ENCODE measurements at places on chromosomes 13 and 19. TPM values are rescaled to one million over a fixed set of nuclear protein-coding genes. Genes with fewer than 3 reads are reported as not detected.

Gene PSG11
- total RNA-seq: not detected

Gene SUGT1
- total RNA-seq: 45.7 TPM

Gene IGSF23
- not detected for total RNA-seq

Gene ZNF296
- total RNA-seq: 4.7 TPM

DNA sequence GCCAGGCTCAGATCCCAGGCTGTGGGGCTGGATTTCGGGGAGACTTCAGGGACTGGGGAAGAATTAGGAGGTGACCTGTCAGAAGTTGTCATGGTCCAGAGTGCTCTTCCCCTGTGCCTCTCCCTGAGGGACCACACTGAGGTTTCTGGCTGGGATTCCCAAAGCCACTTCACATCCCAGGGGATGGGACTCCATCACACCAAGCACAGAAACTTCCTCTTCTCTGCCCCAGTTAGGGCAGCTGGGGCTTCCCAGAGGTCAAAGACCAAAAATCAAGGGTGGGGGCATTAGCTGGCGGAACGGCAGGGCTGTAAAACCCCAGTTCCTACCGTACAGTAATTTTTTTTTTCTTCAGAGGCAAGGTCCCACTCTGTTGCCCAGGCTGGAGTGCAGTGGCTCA lies 7.4 kb downstream of the FCER2 start:
- DNase-seq: no peak
- no peak overlapping the region for H3K27ac ChIP-seq
- H3K27me3 ChIP-seq: no peaks in the 10 kb centered on the region
- H3K4me1 ChIP-seq: no peaks in the 10 kb centered on the region
- no peak overlapping the region for H3K4me3 ChIP-seq
- no peaks in the 10 kb centered on the region for H3K36me3 ChIP-seq

GRCh38 chr13:77574096-77574495 lies 38.6 kb downstream of the SCEL start:
- no peak overlapping the region for H3K27ac ChIP-seq
- H3K4me3 ChIP-seq: no peak overlapping the region
- no peaks in the 10 kb centered on the region for H3K36me3 ChIP-seq
- H3K27me3 ChIP-seq: no peaks in the 10 kb centered on the region
- H3K4me1 ChIP-seq: no peaks in the 10 kb centered on the region

DNA sequence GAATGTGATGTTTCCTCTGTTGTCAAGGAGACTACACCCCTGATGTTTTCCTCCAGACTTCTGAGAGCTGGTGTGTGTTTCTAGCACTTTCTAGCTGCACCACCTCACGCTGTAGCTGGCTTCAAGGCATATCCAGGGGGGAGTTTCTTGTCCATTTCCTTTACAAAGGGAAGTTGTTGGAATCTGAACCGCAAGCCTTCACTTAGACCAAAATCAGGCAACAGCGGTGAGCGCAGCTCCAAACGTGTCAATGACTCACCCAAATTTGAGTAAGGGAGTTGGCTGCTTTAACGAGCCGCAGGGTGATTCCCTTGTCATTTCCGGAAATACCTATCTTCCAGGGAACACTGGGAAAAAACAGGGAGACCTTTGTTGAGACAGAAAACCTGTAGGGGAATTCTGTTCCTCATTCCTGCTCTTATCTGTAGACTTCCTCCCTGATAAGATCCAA lies 2.5 kb downstream of the LDLR start:
- peaks cover 48% of the 10 kb centered on the region for H3K36me3 ChIP-seq
- H3K27ac ChIP-seq: peak overlapping the region; percentile 85
- peak overlapping the region; percentile 89 for H3K4me3 ChIP-seq
- DNase-seq: no peak
- H3K4me1 ChIP-seq: peaks cover 38% of the 10 kb centered on the region

- no peaks in the 10 kb centered on the region for H3K36me3 ChIP-seq
- H3K27me3 ChIP-seq: no peaks in the 10 kb centered on the region
- H3K4me1 ChIP-seq: peaks cover 6% of the 10 kb centered on the region
- peak; percentile 48 for DNase-seq
- H3K27ac ChIP-seq: no peak overlapping the region
- H3K4me3 ChIP-seq: no peak overlapping the region
Observed at GRCh38 chr19:49716154-49716553, 25.2 kb downstream of the CPT1C start.

DNA sequence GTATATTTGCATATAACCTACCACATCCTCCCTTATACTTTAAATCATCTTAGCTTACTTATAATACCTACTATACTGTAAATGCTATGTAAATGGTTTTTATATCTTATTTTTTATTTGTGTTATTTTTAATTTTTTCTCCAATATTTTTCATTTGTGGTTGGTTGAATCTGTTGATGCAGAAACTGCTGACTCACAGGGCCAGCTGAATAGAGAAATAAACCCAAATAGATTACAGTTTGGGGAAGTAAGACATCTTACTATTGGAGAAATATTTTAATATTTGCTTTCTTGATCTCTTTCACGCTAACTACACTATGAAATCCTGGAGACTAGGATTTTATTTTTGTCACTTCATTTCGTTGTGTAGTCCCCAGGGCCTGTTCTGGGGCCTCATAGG lies 7.1 kb downstream of the SMAD9 start:
- no peak overlapping the region for H3K4me3 ChIP-seq
- H3K27me3 ChIP-seq: no peaks in the 10 kb centered on the region
- no peaks in the 10 kb centered on the region for H3K36me3 ChIP-seq
- no peak for DNase-seq
- H3K4me1 ChIP-seq: peaks cover 17% of the 10 kb centered on the region
- H3K27ac ChIP-seq: no peak overlapping the region

GRCh38 chr13:98917116-98917515 lies 60.7 kb downstream of the DOCK9 start:
- H3K4me3 ChIP-seq: no peak overlapping the region
- H3K4me1 ChIP-seq: no peaks in the 10 kb centered on the region
- no peaks in the 10 kb centered on the region for H3K27me3 ChIP-seq
- peak; percentile 25 for DNase-seq

DNA sequence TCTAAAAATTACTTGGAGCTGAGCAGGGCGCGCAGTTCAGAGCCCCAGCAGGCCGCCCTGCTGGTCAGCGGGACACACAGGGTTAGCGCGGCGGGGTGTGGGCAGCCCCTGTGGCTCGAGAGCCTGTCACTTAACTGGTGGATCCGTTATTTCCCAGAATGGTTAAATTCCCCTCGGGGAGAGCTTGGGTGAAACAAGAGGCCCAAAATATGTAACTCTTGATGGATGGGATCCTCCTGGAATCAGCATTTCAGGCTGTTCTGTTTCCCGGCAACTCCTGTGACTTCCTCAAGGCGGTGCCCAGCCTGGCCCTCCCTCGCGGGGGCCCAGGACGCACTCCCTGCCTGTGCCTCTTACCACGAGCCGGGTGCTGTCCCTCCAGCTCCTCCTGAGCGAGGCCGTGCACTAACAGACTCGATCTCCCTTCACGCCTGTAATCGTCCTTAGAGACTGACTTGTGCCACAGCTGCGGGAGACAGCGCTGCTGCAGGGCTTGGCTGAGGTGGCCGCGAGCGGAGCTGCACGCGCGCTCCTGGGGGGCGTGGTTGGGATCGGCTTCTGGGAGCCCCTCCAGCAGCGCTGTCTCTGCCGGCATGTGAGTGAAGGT lies 9.7 kb downstream of the PTBP1 start:
- H3K4me3 ChIP-seq: no peak overlapping the region
- H3K4me1 ChIP-seq: no peaks in the 10 kb centered on the region
- no peaks in the 10 kb centered on the region for H3K27me3 ChIP-seq
- no peak overlapping the region for H3K27ac ChIP-seq

DNA sequence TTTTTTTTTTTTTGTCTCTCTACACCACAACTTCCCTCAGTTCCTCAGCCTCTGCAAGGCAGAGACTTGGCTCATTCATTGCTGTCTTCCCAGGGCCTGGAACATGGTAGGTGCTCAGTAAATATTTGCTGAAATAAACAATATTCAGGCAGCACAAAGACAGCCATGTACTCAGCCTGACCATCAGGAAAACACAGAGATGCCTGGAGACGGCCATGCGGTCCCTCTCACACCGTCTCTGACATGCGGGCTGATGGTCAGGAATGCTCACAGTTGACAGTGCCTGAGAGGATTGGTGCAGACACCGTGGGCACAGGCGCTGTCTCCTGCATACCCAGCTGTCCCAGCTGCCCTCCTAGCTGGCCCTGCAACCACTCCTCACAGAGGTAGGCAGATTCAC lies 924 bp downstream of the PRAM1 start:
- H3K27me3 ChIP-seq: no peaks in the 10 kb centered on the region
- H3K4me1 ChIP-seq: peaks cover 11% of the 10 kb centered on the region
- no peak for DNase-seq

DNA sequence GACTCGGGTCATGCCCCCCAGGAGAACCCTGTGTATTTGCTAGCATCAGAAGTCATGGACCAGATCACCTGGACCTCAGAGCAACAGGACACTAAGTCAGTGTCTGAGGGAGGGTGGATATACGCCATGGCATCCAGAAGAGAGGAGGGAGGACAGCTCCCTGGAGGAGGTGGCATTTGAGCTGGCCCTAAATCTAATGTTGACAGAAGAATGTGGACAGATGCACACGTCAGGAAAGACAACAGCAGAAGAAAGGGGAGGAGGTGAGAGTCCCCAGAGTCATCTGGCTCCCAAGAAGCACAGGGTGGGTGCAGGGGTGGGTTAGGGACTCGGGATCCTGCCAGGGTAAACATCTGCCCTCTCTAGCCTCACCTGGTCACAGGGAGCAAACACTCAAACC lies 24.5 kb upstream of the CCNE1 start:
- no peaks in the 10 kb centered on the region for H3K36me3 ChIP-seq
- H3K27me3 ChIP-seq: no peaks in the 10 kb centered on the region
- H3K27ac ChIP-seq: no peak overlapping the region
- DNase-seq: no peak

DNA sequence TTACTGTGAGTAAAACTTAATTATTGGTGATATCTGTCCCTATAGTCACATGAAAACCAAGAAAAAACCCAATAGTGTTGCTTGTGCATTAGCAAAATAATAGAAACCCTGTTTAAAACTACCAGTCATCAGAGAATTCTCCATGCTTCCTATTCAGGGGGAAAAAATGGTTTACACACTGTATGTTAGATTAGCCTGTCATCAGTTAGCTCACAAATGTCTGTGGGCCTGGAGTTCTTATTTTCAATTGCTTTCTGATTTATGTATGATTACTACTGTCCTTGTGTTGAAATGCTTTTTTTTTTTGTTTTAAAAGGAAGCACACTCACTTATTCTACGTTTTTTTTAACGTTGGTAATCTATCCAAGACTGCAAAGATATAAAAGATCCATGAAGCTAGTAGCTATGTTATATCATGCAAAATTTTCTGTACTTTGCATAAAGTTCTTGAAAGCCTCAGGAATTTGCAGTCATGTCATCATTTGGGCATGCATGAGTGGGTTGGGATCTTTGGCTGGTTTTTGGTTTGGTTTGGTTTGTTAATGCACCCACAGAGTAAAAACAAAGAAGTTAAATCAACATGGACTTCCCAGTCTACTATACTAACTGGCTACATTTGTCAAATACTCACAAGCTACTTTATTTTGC lies 25.9 kb downstream of the RXFP2 start:
- no peak for DNase-seq
- no peaks in the 10 kb centered on the region for H3K4me1 ChIP-seq
- H3K36me3 ChIP-seq: no peaks in the 10 kb centered on the region

GRCh38 chr13:100428986-100429385 lies 159.6 kb downstream of the GGACT start:
- DNase-seq: peak; percentile 25
- H3K4me1 ChIP-seq: no peaks in the 10 kb centered on the region
- no peaks in the 10 kb centered on the region for H3K27me3 ChIP-seq
- H3K36me3 ChIP-seq: no peaks in the 10 kb centered on the region
- H3K4me3 ChIP-seq: no peak overlapping the region
- H3K27ac ChIP-seq: no peak overlapping the region

DNA sequence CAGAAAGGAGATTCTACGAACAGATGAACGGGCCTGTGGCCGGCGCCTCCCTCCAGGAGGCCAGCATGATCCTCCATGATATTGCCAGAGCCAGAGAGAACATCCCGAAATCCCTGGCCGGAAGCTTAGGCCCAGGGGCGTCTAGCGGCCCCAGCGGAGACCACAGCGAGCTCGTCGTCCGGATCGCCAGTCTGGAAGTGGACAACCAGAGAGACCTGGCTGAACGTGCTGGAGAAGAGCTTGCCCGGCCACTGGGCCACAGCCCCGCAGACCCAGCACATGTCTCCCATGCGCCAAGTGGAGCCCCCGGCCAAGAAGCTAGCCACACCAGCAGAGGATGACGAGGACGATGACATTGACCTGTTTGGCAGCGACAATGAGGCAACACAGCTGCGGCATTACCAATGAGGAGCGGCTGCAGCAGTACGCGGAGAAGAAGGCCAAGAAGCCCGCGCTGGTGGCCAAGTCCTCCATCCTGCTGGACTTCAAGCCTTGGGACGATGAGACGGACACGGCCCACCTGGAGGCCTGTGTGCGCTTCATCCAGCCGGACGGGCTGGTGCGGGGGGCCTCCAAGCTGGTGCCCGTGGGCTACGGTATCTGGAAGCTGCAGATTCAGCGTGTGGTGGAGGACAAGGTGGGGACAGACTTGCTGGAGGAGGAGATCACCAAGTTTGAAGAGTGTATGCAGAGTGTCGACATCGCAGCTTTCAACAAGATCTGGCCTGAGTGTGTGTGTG lies 78.8 kb upstream of the FRY start:
- H3K4me3 ChIP-seq: no peak overlapping the region
- H3K27ac ChIP-seq: no peak overlapping the region
- no peaks in the 10 kb centered on the region for H3K4me1 ChIP-seq
- H3K27me3 ChIP-seq: no peaks in the 10 kb centered on the region

DNA sequence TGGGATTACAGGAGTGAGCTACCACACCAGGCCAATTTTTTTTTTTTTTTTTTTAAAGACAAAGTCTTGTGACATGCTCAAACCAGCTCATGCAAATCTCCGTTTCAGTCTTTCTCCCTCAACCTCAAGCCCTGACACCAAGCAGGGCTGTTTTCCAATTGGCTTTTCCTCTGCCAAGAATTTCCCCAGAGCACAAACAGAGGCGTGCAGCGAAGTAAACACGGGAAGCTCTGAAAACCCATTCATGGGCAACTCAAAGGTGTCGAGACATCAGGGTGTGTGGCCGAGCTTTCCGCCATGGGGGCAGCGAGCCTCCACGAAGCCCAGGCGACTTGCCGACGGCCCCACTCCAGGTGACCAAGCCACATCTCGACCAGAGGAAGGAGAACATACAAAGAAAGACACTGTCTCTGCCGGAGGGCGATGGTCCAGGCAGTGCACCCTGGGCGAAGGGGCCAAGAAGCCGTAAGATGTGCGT lies 70.0 kb downstream of the INSR start:
- DNase-seq: no peak
- H3K4me3 ChIP-seq: no peak overlapping the region
- no peaks in the 10 kb centered on the region for H3K36me3 ChIP-seq
- H3K4me1 ChIP-seq: no peaks in the 10 kb centered on the region
- no peaks in the 10 kb centered on the region for H3K27me3 ChIP-seq
- no peak overlapping the region for H3K27ac ChIP-seq
